Stimulated activated CD4-positive, alpha-beta T cell treated with anti-CD3 and anti-CD28 coated beads, Interleukin-15, amount 100 ng/mL, for 48 hours (primary cell): ENCODE measurements at places on chromosomes 4 and X.

DNA sequence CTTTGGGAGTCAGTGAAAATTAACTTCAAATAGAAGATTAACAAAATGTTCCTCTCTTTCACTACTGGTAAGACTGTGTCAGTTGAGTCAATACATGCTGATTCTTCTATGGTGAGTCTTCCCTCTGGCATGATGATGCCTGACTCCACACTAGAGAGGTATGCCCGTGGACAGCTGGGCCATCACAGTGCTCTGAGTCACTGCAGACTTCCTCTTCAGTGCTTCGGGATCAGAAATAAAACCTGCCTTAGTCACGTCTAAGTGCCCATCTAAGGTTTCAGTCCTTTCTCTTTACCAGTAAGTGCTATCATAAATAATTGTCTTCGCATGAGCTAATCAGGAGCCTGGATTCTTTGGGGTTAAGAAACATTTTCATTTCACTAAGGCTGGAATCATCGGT lies 1.6 kb upstream of the ASB5 start:
- DNase-seq, result no peak

DNA sequence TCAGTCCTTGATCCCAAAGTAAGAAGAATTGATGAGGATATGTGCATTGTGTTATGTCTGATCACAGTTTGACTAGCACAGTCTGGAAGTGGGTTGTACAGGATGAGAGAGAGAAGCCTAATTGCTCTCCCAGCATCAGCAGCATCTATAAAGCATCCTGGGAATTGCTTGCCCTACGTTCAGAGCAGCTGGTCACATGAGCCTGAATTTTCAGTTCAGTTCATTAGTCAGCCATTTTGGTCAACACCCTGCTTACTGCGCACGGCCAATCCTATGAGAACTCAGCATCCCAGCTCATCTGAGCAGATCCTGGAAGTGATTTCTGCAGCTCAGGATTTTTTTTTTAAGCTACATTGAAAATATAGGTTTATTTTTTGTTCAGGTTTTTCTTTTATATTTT lies at the start of gene RUFY3:
TSS of gene RUFY3 (plus strand) at position 218 of the 400 bp plus-strand sequence. CDS start 610 bp downstream, outside the sequence.
- DNase-seq, result no peak

- no peak for DNase-seq
These were observed 107.7 kb upstream of the HUWE1 start for GRCh38 chrX:53794181-53794580.

DNA sequence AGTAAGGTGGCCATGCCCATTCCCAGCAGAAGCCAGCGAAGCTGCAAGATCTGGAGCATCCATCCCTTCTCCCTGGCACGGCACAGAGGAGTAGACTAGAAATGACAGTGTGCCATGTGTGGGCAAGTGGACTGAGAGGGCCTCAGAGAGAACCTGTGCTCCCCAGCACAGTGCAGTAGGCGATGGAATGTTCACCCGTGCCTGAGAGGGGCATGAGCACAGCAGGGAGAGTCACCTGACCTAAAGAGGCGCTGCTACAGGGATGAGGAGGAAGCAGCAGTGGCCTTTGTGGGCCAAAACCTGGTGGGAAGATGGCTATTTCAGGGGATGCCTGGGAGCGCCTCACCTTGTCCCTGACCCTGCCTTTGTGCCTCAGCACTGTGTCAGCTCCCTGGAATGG lies 8.0 kb upstream of the CDKN2AIP start:
- DNase-seq, result no peak

DNA sequence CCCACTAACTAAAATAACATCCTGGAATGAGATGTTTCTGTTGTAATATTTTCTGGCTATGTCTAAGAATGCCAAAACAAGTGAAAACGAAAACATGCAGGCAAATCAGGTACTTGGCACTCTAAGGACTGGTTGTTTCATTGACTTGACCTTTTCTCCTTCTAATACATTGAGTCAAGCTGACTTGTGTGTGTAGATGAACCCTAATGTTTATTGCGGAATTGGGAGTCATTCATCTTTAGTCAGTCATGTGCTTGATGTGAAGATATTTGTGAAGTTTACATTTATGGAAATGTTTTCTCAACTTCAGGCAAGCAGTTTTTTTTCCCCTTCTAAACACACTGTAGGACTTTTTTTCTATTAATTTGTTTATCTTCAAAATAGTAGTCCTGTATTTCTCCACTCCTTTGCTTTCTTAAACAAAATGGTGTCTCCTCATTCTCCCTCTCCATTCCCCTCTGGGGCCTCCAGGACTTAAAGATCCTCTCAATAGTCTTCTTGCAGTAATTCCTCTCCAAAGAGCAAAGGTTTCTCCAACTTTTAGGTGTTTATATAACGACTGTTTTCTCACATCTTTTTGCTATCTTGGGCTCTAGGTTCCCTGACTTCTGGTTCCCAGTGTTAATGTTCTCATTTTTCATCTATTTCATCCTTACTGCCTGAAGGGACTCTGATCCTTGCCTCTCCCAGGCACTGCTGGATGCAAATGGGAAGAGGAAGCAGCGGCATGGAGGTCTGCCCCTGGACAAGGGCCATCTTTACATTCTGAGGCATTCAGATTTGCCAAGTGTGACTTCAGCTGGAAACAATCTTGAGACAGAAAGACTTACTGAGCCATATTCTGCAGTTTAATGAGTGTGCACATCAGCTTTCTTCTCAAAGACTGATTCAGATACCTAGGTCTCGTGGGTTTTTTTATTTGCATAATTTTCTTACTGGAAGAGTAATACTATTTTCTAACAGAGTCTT lies 166.4 kb downstream of the ARHGAP6 start:
- DNase-seq, result no peak

- DNase-seq, result no peak
These were observed 7.8 kb downstream of the SPATA4 start for GRCh38 chr4:176187624-176188023.

DNA sequence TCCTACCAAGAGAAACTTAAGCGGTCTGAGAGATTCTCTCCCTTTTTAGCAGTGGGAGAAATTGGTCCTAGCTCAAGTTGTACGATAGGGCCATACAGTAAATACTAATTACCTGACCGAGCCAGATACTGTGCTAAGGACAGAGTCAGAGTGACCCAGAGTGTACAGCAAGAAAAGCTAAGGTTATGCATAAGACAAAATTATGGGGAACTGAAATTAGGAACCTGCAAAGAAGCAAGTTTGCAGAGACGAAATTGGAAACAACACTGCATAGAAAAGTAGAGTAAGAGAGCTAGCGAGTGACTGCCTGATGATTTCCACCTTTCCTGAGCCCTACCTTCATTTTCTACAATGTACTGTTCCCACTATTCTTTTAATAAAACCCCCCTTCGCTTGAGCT lies 278.1 kb downstream of the NKX6-1 start:
- no peak for DNase-seq

DNA sequence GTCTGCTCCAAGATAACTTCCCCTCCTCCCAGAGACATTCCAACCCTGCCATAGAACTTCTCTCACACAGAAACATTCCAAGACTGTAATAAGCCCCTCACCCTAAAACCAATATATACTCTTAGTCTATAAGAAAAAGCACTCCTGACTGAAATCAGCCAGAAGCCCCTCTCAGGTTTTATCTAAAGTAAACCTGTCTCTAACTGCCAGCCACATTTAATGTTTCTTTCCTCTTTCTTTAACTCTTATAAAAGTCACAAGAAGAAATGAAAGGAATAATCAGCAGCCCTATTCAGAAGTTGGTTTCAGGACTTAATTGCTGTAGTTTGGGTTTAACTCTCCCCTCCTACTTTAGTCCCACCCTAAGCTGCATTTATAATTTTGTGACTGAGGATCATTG lies 165.0 kb upstream of the ZCCHC13 start:
- DNase-seq, result no peak

- peak; percentile 58 for DNase-seq
These were observed 211.1 kb downstream of the GUCY2F start for GRCh38 chrX:109270580-109271484.

GRCh38 chr4:32858361-32858760 lies 2138.2 kb downstream of the PCDH7 start:
- DNase-seq, result no peak

DNA sequence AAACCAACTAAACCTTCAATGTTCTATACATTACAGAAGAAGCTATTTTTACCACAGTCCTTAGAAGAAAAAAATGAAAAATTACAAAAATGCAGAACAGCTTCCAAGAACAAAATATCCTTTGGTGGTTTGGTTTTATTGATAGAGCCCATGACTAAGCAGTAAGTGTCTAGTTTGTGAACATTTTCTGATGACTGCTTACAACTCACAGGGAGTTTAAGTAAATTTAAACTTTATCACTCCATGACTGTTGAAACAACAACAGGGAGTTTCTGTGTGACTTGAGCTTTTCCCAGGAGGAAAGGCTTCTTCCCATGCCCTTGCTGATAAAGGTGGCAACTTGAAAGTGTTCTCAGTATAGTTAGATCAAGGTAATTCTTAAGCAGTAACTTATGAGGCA lies 2.9 kb downstream of the PF4 start:
- DNase-seq, result no peak

GRCh38 chr4:865572-865971 lies 39.6 kb upstream of the CPLX1 start:
- DNase-seq, result no peak

DNA sequence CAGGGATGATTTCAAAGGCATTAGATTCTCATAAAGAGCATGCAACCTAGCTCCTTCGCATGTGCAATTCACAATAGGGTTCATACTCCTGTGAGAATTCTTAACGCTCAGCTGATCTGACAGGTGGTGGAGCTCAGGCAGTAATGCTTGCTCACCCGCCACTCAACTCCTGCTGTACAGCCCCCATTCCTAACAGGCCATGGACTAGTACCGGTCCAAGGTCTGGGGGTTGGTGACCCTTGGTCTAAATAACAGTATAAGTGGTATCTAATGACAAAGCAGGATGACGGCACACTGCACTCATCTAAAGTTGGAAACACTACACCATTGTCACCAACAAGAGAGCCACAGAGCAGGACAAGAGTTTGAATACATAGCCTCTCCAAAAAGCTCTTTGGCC lies 28.5 kb downstream of the ADGRA3 start:
- no peak for DNase-seq

- DNase-seq, result no peak
These were observed 4.0 kb upstream of the PRDM5 start for GRCh38 chr4:120926358-120927025.

GRCh38 chr4:140372751-140373327 lies 607 bp upstream of the SCOC start:
- DNase-seq, result no peak

- DNase-seq, result no peak
These were observed 571.1 kb upstream of the DIPK2B start for GRCh38 chrX:45771560-45772340.

DNA sequence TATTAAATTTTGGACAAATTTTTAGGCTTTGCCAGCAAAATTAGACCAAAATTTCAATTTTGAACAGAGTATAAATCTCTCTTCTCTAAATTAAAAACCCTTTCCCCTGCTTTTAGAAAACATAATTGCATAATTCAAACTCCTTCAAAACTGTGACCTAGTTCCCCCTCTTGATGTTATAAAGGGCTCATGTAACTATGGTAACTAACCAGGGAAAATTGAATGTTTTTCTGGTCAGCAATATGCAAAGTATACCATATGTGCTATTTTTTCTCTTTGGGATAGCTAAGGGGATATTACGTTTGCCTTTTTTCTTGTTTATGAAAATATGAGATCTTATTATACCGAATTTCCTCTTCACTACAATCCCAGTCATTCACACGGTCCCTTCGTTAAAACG lies 5.1 kb upstream of the ING2 start:
- DNase-seq, result no peak

GRCh38 chr4:113682730-113683537 lies 78.6 kb downstream of the CAMK2D start:
- peak; percentile 74 for DNase-seq

DNA sequence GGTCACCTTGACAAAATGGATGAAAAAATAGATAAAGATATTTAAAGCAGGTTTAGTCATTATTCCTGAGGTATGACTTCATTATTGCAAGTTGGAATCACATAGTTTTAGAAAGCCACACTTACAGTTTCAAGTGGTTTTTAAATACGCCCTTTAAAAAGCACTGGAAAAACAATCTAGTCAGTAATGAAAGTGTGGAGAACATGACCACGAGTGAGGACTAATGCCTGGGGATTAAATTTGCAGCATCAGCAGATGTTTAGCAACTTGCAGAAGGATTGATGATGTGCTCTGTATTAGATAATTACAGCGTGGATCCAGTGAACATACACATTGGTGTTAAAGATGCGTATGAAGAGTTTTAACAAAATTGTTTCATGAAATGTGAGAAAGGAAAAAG lies 5.9 kb downstream of the SPARCL1 start:
- DNase-seq, result no peak

DNA sequence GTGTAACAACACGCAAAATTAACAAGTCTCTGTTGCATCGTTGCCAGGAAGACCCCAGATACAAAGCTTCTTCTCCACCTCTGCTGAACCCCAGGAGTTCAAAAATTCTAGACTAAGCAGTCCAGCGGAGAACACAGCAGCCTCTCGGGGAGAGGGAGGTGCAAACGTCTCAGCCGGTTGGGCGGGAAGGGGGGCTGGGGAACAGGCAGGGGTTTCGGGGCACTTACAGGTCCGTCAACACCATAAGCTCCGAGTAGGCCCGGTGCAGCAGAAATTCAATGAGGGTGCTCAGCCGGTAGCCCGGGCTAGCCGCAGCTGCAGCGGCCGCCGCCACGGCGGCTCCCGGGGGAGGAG lies 394 bp downstream of the MED14 start:
- DNase-seq, result no peak

DNA sequence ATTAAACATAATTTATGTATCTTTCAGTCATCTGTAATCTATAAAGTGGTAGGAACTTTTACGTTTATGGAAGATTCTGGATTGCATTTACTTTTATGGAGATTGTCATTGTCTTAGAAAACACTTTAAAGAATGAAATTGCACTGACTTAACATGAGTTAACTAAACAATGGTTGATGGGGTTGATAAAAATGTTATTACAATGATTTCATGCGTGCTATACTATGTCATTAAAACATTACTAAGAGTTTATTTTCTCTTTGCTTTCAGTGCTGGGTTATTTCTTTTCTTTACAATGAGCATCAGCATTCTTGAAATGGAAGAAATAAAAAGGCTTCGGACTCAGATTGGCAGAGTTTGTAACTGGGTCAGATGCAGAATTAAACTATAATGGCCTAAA lies 67.1 kb upstream of the PDLIM3 start:
- DNase-seq, result no peak

- DNase-seq, result no peak
These were observed 10.1 kb upstream of the ERAS start for GRCh38 chrX:48816014-48816810.

DNA sequence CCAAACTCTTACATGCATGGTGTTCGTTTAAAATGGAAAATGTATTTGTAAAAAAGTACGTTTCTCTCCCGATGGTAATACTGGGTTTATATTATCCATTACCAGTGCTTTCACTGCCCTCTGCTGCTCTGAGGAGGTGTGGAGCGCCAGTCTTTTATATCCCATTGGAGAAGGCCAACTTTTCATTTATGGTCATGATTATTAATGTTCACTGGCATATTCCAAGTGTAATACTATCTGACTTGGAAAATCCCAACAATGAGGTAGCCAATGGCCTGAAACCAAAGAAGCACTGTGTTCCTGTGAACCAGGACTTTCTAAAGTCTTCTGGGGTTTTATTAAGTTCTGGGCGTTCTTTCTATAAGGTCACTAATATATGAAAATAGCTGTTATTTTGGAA lies 80.7 kb downstream of the SYNPO2 start:
- DNase-seq, result no peak

GRCh38 chrX:84188320-84188834 lies 378 bp upstream of the RPS6KA6 start:
- DNase-seq, result no peak

- DNase-seq, result no peak
These were observed 150.4 kb downstream of the MID1 start for GRCh38 chrX:10470009-10470408.
